Kasumi-1 (cell line): ENCODE measurements at places on chromosomes 7 and 10.
A peak's percentile ranks its signal among the peaks of the same experiment; 100 is the strongest.

DNA sequence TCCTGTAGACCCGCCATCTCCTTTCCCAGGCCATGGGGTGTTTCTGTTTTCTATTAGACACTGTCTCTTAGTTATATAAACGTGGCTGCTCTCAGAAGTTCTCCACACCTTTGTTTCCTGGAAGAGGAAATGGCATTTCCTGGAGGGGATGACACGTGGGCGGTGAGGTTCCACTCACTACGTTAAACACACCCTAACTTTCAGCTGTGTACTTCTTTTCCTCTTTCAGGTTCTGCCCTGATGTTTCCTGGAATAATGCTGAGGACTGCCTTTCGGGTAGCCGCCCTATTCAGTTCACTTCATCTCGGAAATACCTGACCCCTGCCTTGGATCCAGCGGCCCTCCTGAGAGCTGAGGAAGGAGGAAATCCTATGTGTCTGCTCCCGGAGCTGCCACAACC lies 3.4 kb upstream of the PRKCQ start:
- DNase-seq: no peak

DNA sequence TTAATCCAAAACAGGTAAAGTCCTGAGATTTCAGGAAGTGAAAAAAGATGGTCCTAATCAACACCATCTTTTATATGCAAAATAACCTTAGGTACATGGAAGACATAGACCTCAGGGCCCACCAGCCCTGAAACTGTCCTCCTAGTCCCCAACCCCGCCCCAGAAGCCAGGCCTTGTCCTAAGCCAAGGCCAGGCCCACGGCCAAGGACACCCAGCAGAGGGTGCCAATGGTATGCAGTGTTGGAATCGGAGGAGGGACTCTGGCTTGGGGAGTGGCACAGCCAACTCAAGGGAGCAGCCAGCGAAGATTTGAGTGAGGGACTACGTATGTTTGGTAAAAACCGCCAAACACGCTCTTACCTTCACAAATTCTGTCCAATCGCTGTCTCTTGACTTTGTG lies 96.7 kb downstream of the ZRANB1 start:
- no peak for DNase-seq

DNA sequence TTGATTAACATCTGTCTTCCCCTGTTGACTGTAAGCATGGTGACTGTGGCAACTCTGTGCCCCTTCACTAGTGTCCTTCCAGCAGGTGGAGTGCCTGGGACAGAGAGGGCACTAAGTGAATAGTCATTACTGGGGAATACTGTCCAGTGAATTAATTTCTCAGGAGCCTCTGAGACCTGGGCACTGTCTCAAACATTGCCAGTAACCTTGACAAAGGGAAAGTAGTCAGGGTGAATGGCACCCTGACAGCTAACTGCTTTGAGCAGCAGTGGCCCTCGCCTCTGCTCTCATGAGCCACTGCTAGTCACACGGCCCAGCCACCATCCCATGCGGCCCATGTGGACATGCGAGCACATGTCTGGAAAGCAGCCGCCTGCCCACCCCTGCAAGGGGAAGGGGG lies 13.1 kb upstream of the GRB10 start:
- no peak for DNase-seq

- peak; percentile 79 for DNase-seq
Observed at GRCh38 chr7:26681819-26682418, 182.5 kb downstream of the SKAP2 start.

- no peak for DNase-seq
Observed at GRCh38 chr7:29122759-29123158, 23.6 kb downstream of the CPVL start.

DNA sequence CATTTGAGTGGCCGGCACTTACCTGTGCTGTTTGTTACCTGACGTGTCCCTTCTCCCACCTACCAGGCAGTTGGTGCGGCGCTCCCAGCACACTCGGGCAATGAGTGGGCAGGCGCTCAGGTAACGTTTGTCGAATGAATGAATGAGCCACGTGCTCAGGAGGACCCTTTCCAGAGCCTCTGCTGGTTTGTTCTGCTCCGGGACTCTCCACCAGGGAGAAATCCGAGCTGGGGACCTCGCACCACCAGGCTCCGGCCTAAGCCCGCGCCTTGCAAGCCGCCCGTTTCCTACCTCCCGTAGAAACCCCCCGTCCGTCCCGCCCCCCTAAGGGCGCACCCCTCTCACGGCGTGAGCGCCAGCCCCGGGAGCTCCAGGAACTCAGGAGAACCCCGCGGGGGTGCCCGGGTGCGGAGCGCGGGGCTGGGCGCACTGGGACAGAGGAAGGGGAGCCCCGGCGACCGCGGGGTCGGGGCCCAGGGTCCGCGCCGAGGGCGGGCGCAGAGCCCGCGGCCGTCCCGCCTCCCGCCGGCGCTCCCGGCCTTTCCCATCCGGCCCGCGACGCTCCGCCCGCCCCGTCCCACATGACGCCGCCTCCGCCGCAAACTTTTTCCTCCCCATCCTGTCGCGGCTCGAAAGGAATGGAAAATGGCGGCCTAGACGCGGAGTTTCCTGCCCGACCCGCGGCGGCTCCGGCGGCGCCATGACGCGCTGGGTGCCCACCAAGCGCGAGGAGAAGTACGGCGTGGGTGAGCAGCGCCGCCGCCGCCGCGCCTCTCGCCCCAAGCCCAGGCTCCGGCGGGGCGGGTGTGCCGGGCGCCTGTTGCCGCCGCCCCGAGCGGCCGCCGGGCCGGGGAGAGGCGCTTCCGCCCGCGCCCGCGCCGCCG lies at the start of gene DOCK1:
TSS of gene DOCK1 (plus strand) at position 611 of the 884 bp plus-strand sequence. CDS start at position 701, 90 bp downstream.
- DNase-seq: no peak

- DNase-seq: peak; percentile 39
Observed at GRCh38 chr7:101410743-101411507, 48.2 kb downstream of the COL26A1 start.

DNA sequence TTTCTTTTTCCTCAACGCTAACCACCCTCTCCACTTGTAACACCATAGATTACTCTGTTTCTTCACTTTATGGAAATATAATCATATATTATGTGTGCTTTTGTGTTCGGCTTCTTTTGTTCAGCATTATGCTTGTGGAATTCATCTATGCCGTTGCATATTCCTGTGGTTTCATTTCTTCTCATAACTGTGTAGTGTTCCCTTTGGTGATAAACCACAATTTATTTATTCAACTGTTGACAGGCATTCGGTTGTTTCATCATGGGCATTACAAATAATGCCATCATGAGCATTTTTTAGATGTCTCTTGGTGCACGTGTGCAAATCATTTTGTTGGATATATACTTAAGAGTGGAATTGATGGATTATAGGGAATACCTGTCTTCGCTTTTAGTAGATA lies 12.1 kb downstream of the AVL9 start:
- no peak for DNase-seq

- DNase-seq: no peak
Observed at GRCh38 chr7:16063716-16064675, 357.3 kb downstream of the CRPPA start.

- peak; percentile 84 for DNase-seq
Observed at GRCh38 chr7:133230591-133231194, 22.2 kb upstream of the EXOC4 start.

DNA sequence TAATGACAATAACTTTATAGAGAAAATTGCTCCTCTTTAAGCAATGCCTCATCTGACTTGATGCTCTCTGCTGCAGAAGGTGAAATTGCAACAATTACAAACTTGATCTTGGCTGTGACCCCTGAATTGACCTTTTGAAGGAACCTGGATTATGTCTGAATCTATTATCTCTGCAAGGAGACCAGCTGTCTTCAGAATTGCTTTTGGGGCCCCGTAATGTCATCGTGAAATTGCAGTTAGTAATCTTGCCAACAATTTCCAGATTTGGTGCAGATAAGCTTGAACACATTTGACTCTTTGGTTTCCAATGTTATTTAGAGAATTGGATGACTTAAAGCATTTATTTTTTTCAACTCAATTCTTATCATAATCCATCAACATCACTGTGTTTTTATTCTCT lies 520.6 kb downstream of the CCSER2 start:
- DNase-seq: no peak

- no peak for DNase-seq
Observed at GRCh38 chr7:152666078-152666477, 9.9 kb downstream of the XRCC2 start.

- DNase-seq: peak; percentile 72
Observed at GRCh38 chr10:86899670-86900276, 57.6 kb downstream of the MMRN2 start.

DNA sequence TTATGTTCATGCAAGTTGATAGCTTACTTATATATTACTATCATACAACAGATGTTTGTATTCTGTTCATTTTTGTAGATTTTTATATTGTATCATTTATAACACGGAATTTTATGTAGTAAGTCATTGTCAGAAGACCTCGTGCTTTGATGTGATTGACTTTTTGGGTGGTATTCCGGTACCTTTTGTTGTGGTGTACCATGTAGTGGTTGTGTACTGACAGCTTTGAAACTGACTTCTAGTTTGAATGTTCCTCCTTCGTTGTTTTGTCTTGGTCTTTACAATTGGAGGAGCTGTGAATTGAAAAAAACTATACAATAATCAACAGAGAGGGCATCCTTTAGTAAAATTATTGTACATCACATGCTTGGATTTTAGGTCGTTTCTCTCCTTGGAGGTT lies 61.5 kb downstream of the WAC start:
- no peak for DNase-seq

DNA sequence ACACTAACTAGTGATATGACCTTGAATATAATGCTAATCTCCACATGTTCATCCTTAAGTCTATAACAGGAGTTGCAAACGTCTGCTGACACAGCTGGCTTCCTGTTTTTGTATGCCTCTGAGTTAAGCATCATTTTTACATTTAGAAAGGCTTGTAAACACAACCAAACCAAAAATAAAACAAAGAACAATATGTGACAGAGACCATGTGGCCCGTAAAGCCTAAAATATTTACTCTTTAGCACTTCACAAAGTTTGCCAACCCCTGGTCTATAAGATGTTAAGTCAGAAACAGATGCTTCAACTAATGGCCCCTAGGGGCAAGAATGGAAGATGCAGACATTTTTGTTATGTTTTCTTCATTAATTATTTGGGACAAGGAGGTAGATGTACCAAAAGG lies 109.3 kb downstream of the CPEB3 start:
- DNase-seq: peak; percentile 49

DNA sequence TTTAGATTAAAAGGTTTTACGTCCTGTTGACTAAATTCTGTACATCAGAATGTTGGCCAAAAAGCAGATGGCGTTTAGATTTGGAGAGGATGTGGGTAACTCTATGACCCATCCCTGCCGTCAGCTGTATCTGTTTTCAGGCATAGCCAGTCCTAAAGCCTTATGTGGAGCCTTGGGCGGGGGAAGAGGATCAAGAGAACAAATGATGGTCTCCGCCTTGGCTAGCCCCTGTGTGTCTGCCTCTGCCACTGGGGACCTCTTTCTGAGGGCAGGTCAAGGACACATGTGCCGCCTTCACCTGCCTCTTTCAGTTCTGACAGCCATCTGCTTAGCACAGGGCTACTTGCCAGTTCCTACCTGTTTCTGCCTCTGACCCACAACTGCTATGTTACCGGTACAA lies 24.1 kb downstream of the PDSS1 start:
- DNase-seq: no peak

- DNase-seq: no peak
Observed at GRCh38 chr7:155935726-155936125, 123.5 kb upstream of the SHH start.

GRCh38 chr10:22779331-22780019 lies 65.1 kb upstream of the PIP4K2A start:
- no peak for DNase-seq

GRCh38 chr10:91251430-91252056 lies 31.1 kb downstream of the PCGF5 start:
- peak; percentile 86 for DNase-seq

DNA sequence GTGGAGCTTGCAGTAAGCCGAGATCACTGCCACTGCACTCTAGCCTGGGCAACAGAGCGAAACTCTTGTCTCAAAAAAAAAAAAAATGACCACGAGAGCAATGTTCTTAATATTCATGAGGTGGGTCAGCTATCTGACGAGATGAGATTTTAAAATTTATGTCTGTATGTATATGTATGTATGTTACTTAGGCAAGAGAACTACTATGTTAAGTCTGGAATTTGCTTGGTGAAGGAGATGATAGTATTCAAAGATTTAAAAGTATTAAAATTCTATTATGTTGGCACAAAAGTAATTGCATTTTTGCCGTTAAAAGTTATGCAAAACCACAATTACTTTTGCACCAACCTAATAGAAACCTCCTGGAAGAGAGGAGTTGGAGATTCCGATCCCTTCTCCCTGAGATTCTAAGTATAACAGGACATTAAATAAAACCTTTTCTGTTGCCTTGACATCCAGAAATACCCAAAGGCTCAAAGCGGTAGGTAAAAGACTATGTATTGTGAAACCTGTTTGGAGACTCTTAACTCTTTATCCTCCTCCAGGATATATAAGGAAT lies 114.3 kb upstream of the TNS3 start:
- DNase-seq: no peak

GRCh38 chr7:36279200-36279925 lies 110.3 kb upstream of the ANLN start:
- DNase-seq: no peak

DNA sequence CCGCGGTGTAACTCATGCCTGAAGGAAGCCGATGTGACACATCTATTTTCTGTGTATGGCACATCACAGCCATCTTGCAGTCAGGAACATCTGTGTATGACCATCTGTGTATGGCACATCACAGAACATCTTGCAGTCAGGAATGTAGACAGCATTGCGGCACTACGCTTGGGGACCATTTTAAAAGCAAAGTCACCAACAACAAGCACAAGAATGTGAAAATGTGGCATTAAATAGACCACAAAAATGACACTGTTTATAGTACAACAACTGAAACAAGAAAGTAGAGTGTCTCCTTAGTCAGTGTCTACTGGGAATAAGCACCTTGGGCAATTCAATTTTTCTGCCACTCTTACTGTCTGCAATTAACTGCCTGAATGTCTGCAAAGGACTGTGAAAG lies 124.4 kb downstream of the HGF start:
- DNase-seq: no peak

GRCh38 chr7:16234493-16235146 lies 186.7 kb downstream of the CRPPA start:
- no peak for DNase-seq

DNA sequence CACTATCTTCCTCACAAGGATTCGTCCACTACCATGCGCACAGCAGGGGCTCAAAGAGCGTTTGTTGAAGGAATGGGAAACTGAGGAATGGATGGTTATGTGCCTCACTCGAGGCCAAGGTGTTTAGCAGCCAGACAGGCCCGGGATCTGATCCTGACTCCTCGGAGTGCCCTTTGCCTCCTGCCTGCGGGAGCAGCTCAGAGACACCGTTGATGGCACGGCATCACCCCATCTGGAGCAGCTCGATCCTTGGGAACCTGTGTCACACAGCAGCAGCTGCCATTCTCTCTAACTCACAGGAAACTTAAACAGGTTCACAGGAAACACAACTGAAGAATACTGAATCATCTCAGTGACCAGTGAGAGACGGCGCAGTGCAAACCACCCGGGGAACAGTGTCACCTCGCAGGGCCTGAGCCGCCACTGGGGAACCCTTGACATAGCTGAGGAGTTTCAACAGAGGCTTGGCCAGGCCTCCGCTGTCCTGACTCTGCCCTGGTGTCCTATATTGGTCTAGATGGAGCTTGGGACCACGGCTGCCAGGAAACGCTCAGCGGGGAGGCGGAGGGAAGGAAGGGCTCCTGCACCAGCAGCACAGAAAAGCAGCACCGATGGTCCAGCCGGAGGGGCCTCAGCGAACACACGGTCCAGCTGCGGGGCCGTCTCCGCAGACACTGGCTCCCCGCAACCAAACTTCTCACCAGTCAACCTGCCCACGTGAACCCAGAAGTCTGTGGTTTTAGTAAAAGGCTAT lies 169.4 kb downstream of the ADARB2 start:
- no peak for DNase-seq
